ENCODE measurements at places on chromosomes 16 and 17.
A peak's percentile ranks its signal among the peaks of the same experiment; 100 is the strongest.

DNA sequence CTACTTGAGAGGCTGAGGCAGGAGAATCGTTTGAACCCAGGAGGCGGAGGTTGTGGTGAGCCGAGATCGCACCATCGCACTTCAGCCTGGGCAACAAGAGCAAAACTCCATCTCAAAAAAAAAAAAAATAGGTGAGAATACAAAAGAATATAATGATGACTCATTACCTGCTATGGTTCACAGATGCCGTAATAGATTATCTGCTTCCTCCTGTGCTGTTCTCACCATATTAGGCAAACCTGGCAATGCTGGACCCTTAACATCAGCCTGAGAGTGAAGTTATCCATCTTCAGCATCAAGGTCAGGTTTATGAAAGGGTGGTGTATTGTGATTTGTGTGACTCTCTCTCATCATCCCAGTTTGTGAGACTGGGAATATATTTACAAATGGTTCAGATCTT, 271.3 kb upstream of the CPHXL start:
- DNase-seq = no peak

DNA sequence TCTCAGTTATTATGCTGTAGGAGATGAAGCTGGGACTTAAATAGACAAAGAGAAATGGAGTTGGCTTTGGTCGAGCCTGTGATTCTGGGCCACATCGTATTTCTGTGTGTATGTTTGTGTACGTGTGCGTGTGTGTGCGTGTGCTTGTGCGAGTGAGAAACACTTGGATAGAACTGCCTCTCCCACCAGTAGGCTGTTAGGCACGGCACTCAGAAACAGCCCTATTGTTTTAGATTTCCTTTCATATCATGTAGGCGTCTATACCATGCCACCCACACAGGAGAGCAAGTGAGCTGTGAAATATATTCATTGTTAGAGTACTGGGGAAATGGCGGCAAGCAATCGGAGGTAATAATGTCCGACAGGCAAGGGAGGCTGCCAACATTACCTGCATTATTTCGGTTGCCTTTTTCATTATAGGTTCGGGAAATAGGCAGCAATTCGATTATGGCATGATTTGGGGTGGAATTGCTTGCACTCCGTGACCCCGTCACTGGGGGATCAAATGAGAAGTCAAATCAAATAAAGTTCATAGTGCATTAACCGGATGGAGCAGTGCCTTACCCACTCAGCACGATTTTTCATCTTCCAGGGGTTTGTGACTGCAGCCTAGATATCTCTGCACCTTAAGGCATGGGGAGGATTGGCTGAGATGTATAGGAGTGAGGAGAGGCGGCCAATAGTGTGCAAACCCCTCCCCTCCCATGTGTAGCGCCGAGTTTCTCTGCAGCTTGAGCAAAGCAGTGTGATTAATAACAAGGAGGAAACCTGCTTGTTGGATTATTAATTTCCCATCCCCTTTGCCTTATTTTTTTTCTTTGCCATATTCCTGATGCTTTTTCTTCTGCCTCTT, 89.6 kb downstream of the RBFOX1 start:
- DNase-seq = no peak

GRCh38 chr17:32795339-32795979, 81.5 kb downstream of the MYO1D start:
- no peak for DNase-seq

DNA sequence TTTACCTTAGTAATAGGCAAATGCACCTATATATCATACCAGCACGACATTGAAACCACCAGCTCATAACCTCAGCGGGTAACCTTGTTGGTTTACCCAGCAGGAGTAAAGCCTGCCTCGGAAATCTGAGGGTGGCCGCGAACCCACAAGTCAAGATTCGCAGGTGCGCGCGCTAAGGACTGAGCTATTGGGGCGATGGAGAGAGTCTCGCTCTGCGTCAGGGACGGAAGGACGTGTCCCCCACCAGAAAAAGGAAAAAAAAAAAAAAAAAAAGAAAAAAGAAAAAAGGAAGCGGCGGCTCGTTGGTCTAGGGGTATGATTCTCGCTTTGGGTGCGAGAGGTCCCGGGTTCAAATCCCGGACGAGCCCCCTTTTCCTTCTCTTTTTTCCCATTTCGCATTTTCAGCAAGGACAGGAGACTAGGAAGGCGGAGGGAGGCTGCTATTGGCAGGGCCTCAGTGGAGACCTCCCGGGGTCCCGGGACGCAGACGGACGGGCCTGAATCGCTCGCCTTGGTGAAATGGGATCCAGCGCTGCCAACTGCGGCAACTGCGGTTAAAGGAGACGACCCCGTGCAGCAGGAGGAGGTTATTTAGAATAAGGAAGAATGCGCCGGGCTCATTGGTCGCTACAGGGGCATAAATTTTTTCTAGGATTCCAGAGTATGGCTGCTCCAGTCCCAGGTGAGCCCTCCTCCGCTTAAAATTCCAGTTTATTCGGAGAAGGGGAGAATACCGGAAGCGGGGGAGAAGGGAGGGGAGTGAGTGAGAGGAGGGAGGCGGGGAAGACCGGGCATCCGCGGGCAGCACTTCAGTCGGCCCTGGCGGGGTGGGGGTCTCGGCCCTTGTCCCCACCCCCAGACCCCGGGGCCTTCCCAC, at the start of gene OR1F1:
OR1F1 (plus strand) TSS at position 407 of the 877 bp plus-strand sequence.
- DNase-seq = no peak

DNA sequence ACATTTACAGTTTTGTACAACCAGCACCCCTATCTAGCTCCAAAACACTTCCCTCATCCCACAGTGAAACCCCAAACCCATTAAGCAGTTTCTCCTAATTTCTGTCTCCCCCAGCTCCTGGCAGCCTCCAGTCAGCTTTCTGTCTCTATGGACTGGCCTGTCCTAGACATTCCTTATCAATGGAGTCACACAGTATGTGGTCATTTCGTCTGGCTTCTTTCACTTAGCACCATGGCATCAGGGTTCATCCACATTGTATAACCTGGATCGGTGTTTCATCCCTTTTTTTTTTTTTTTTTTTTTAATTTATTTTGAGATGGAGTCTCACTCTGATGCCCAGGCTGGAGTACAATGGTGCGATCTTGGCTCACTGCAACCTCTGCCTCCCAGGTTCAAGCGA, 68.5 kb downstream of the ZDHHC7 start:
- no peak for DNase-seq

- DNase-seq = no peak
These were observed 292.0 kb upstream of the CDH11 start for GRCh38 chr16:65413861-65414260.

- DNase-seq = peak; percentile 81
These were observed 64.1 kb upstream of the SREBF1 start for GRCh38 chr17:17900615-17901520.

GRCh38 chr17:17727111-17727659, 45.9 kb downstream of the RAI1 start:
- DNase-seq = no peak

- peak; percentile 82 for DNase-seq
These were observed 43.8 kb downstream of the NDEL1 start for GRCh38 chr17:8479431-8479947.

- no peak for DNase-seq
These were observed 95.4 kb downstream of the UTP18 start for GRCh38 chr17:51355441-51356410.

Measured in Right ventricle myocardium superior (tissue), 1 donor.